Osteocyte (in vitro differentiated cells): ENCODE measurements at places on chromosomes 16 and 17. TPM values are rescaled to one million over a fixed set of nuclear protein-coding genes. Genes with fewer than 3 reads are reported as not detected.

Gene USB1
- 43.4 and 45.5 TPM in 2 replicates for total RNA-seq

Gene NGFR
- 2.8 and 3.6 TPM in 2 replicates for total RNA-seq

Gene TBC1D3B
- total RNA-seq: 11.7 and 12.6 TPM in 2 replicates

Gene OR4D1
- total RNA-seq: 0.11 TPM in 1 of 2 replicates, not detected in the other

Gene TADA2A
- 20.2 and 20.4 TPM in 2 replicates for total RNA-seq

Gene GPRC5B
- 0.46 and 0.76 TPM in 2 replicates for total RNA-seq

Gene SULT1A1
- 10.4 and 11.4 TPM in 2 replicates for total RNA-seq

Gene CALB2
- not detected in 2 replicates for total RNA-seq

Gene ZG16
- total RNA-seq: not detected in 2 replicates

Gene ARL4D
- 17.2 and 19.3 TPM in 2 replicates for total RNA-seq

Gene CACNA1H
- total RNA-seq: 21.2 and 21.3 TPM in 2 replicates

DNA sequence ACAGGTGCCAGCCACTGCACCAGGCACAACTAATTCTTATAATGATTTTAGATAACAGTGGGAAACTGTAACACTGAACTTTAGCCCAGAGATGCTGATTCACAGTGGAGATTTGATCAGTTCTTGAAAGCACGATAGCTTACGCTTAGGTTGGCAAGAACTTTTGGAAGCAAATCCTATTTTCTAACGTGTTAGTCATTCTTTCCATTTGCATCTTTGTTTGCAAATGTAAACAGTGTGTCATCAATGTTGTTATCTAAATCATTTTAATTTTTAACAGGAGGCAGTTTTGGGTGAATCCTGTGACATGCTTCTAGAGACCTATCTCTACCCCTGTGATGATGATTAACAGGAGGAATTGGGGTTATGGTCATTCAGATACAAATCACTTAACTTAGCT, 35.7 kb upstream of the GNA13 start:
- H3K36me3 ChIP-seq: no peaks in the 10 kb centered on the region
- no peak overlapping the region for H3K27ac ChIP-seq
- no peak overlapping the region for H3K4me3 ChIP-seq
- peaks cover 24% of the 10 kb centered on the region for H3K27me3 ChIP-seq
- DNase-seq: no peak

GRCh38 chr16:68528233-68528632, 10.9 kb upstream of the ZFP90 start:
- no peaks in the 10 kb centered on the region for H3K27me3 ChIP-seq
- no peak for DNase-seq

DNA sequence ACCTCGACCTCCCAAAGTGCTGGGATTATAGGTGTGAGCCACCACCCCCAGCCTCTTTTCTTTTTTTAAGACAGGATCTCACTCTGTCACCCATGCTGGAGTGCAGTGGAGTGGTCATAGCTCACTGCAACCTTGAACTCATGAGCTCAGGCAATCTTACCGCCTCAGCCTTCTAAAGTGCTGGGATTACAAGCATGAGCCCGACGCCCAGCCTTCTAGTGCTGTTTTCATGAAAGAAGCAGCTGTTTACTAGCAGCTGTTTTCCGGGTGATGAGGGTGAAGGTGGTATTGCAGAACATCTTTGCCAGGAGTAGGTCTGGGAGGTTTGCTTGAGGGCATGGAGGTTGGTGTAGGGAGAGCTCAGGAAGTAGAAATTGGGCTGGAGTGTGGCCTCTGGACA, 2.0 kb downstream of the ADCY7 start:
- peaks cover 24% of the 10 kb centered on the region for H3K4me1 ChIP-seq
- no peak overlapping the region for H3K27ac ChIP-seq
- no peak overlapping the region for H3K4me3 ChIP-seq
- no peak for DNase-seq

GRCh38 chr16:90077757-90078578, 837 bp upstream of the PRDM7 start:
- peak; percentile 75 for DNase-seq
- H3K4me1 ChIP-seq: peaks cover 20% of the 10 kb centered on the region
- peaks cover 33% of the 10 kb centered on the region for H3K27me3 ChIP-seq
- peak overlapping the region; percentile 77 for H3K4me3 ChIP-seq
- no peaks in the 10 kb centered on the region for H3K36me3 ChIP-seq

GRCh38 chr16:23434380-23434779, 18.6 kb downstream of the COG7 start:
- DNase-seq: no peak
- no peak overlapping the region for H3K27ac ChIP-seq
- H3K36me3 ChIP-seq: peaks cover 26% of the 10 kb centered on the region
- H3K4me3 ChIP-seq: no peak overlapping the region

DNA sequence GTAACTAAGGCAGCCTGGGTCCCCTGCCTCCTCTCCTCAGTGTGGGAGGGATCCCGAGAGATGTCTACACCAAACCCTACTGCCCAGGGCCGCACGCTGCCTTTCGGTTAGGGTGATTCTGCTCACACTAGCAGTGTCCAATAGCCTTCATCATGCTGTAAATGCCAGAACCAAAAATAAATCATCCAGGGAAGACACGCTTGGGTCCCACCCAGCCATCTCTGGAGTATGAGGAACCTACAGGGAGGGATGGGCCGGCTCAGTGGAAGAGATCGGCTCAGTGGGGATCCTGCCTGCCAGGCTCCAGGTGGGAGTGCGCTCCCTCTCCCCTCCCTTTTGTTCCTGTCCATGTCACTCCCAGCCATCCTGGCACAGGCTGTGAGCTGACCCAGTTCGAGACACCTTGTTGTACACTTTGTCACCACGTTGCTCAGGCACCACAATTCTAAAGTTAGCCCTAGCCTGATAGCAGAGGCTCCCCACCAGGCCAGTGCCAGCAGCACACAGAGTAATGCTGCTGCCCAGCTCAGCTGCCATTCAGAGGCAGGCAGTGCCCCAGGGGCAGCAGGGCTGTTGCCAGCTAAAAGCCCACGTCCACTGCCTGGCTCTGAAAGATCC, 24.5 kb downstream of the PEMT start:
- no peak for DNase-seq
- H3K4me3 ChIP-seq: no peak overlapping the region
- H3K27me3 ChIP-seq: no peaks in the 10 kb centered on the region
- peaks cover 16% of the 10 kb centered on the region for H3K4me1 ChIP-seq

GRCh38 chr17:75844530-75845057, 390 bp upstream of the UNC13D start:
- H3K27me3 ChIP-seq: no peaks in the 10 kb centered on the region
- no peak overlapping the region for H3K4me3 ChIP-seq
- peaks cover 24% of the 10 kb centered on the region for H3K36me3 ChIP-seq
- peak; percentile 84 for DNase-seq
- H3K4me1 ChIP-seq: peaks cover 23% of the 10 kb centered on the region

DNA sequence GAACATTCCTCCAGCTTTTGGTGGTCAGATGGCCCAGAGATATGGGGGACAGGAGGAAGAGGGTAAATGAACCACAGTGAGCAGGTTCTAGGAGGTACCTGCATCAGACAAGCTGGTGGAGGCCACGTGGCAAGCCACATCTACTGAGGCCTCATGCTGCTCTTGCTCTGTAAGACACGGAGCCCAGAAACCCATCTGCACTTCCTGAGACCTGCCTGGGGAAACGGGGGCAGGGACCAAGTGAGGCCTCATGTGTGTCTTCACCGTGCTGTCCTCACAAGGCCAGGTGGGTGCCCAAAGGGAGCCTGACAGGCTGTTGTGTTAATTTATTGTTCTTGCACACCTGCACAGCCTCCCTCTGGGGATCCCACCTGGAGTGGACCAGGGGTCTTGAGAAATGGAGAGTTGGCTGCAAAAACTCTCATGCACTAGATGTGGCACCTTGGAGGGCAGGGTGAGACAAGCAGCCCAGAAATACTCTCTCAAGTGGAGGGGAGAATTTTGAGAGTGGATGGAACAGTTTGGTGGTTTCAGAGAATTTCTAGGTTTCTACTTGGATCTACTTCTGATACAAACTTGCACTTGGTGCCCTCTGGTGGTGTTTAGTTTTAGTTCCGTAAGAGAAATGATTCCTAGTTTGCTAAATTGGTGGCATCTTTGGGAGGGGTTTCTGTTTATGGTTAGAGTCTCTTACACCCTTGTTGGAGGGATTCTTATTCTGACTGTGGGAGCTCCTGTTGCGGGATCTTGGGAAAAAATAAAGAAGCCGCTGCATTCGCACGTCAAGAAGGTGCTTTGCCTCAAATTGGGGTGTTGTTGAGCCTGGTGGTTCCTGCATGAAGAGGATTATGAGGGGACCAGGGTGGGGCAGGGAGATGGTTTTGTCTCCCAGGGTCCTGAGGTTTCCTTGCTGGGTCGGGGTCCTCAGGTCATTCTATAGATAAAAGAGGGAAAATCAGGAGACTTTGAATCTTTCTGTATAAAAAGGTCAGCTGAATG, 47.5 kb downstream of the SLC6A2 start:
- no peaks in the 10 kb centered on the region for H3K36me3 ChIP-seq
- H3K4me3 ChIP-seq: no peak overlapping the region
- peaks cover 37% of the 10 kb centered on the region for H3K27me3 ChIP-seq
- no peak overlapping the region for H3K27ac ChIP-seq
- no peak for DNase-seq
- H3K4me1 ChIP-seq: no peaks in the 10 kb centered on the region

DNA sequence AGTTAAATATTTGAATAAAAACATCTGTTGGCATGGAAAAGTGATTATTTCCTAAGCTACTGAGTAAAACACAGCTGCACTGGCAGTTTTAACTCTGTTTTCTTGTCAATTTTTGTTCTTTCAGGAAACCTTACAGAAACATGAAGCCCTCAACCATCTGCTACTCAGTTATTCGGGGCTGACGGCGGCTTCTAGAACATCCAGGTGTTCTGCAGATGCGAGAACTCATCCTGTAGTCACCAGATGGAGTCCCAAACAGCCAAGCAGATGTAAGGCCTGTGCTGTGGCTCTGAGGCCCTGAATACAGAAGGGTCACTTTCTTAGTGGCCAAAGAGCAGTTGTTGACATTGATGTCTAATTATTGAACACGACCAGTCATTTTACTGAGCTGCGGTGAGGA, 15.5 kb downstream of the ARSG start:
- no peaks in the 10 kb centered on the region for H3K27me3 ChIP-seq
- no peak overlapping the region for H3K27ac ChIP-seq
- H3K36me3 ChIP-seq: peaks cover 3% of the 10 kb centered on the region
- H3K4me3 ChIP-seq: no peak overlapping the region
- no peak for DNase-seq
- H3K4me1 ChIP-seq: peaks cover 15% of the 10 kb centered on the region

- H3K4me1 ChIP-seq: peaks cover 2% of the 10 kb centered on the region
- no peak overlapping the region for H3K27ac ChIP-seq
- no peak for DNase-seq
- H3K27me3 ChIP-seq: peaks cover 14% of the 10 kb centered on the region
- H3K36me3 ChIP-seq: no peaks in the 10 kb centered on the region
- no peak overlapping the region for H3K4me3 ChIP-seq
Measured at GRCh38 chr17:72306037-72306436, 185.2 kb downstream of the SOX9 start.

GRCh38 chr16:490768-491167, 36.7 kb upstream of the CAPN15 start:
- no peak overlapping the region for H3K4me3 ChIP-seq
- no peak for DNase-seq
- H3K4me1 ChIP-seq: peaks cover 8% of the 10 kb centered on the region
- H3K27me3 ChIP-seq: no peaks in the 10 kb centered on the region

DNA sequence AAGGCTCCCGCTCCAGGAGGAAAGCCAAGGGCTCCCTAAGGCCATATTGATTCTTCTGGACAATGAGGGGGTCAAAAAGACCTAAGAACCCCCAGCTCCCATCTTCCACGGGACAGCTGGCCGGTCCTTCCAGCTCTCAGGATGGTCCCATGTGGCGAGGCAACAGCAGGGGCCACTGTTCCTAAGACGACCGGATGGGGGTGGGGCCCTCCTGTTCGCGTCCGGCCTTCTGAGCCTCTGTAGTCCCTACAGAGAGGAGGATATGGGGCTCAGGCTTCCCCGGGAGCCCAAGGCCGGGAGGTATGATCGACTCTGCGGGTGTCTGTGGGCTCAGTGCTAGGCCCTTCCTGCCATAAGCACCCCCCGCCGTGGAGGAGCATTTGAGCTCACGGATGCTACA, 6.0 kb upstream of the DCXR start:
- peaks cover 5% of the 10 kb centered on the region for H3K4me1 ChIP-seq
- no peak overlapping the region for H3K4me3 ChIP-seq
- peaks cover 9% of the 10 kb centered on the region for H3K36me3 ChIP-seq
- no peaks in the 10 kb centered on the region for H3K27me3 ChIP-seq

DNA sequence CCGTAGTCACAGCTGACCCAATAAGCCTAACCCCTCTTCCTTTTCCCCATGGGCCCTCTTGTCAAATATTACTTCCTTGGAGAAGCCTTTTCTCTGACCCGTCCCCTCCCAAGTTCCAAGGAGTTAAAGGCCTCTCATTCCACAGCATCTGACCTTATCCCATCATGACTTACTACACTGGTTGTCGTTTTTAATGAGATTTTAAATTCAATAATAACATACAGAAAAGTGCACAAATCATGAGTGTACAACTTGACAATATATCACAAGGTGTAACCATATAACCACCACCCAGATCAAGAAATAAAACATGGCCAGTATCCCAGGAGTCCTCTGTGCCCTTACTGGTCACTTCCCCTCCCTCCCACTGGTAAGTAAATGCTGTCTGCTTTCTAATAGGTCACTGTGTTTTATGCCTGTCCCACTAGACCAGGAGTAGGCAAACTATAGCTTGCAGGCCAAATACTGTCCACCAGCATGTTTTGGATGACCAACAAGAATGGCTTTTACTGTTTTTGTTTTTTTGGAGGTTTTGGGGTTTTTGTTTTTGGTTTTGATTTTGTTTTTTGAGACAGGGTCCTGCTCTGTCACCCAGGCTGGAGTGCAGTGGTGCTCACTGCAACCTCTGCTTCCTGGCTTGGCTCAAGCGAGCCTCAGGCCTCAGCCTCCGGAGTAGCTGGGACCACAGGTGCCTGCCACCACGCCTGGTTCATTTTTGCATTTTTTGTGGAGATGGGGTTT, 1.2 kb upstream of the FDXR start:
- peak overlapping the region; percentile 80 for H3K4me3 ChIP-seq
- peak overlapping the region; percentile 93 for H3K27ac ChIP-seq
- peaks cover 8% of the 10 kb centered on the region for H3K27me3 ChIP-seq
- no peak for DNase-seq

- peaks cover 20% of the 10 kb centered on the region for H3K36me3 ChIP-seq
- H3K27ac ChIP-seq: no peak overlapping the region
- H3K4me3 ChIP-seq: no peak overlapping the region
- H3K4me1 ChIP-seq: peaks cover 18% of the 10 kb centered on the region
- H3K27me3 ChIP-seq: no peaks in the 10 kb centered on the region
Measured at GRCh38 chr16:10976634-10977033, 32.3 kb downstream of the CLEC16A start.
